ENCODE measurements at places on chromosomes 3 and 15. TPM values are rescaled to one million over a fixed set of nuclear protein-coding genes. Genes with fewer than 3 reads are reported as not detected.

TIMP4 gene
- not detected for total RNA-seq

GPR149 gene
- total RNA-seq, result not detected

TRAT1 gene
- total RNA-seq, result not detected

COL6A6 gene
- total RNA-seq, result 0.11 TPM

DIPK2A gene
- 15.2 TPM for total RNA-seq

FAM174B gene
- total RNA-seq, result 97.9 TPM

FYCO1 gene
- total RNA-seq, result 52.7 TPM

GOLGB1 gene
- total RNA-seq, result 23.0 TPM
